ENCODE measurements at places on chromosomes 12 and 14.

GRCh38 chr12:12278899-12279298 lies 12.1 kb upstream of the LRP6 start:
- no peak overlapping the region for H3K27ac ChIP-seq
- no peaks in the 10 kb centered on the region for H3K36me3 ChIP-seq
- peaks cover 3% of the 10 kb centered on the region for H3K4me1 ChIP-seq
- DNase-seq = no peak

GRCh38 chr14:36509069-36509917 lies 10.7 kb downstream of the NKX2-1 start:
- H3K27ac ChIP-seq = no peak overlapping the region
- no peak overlapping the region for H3K4me3 ChIP-seq
- DNase-seq = peak; percentile 12
- H3K36me3 ChIP-seq = no peaks in the 10 kb centered on the region

GRCh38 chr14:52922656-52923055 lies 28.2 kb downstream of the FERMT2 start:
- H3K4me3 ChIP-seq = no peak overlapping the region
- peaks cover 14% of the 10 kb centered on the region for H3K36me3 ChIP-seq
- no peaks in the 10 kb centered on the region for H3K27me3 ChIP-seq

DNA sequence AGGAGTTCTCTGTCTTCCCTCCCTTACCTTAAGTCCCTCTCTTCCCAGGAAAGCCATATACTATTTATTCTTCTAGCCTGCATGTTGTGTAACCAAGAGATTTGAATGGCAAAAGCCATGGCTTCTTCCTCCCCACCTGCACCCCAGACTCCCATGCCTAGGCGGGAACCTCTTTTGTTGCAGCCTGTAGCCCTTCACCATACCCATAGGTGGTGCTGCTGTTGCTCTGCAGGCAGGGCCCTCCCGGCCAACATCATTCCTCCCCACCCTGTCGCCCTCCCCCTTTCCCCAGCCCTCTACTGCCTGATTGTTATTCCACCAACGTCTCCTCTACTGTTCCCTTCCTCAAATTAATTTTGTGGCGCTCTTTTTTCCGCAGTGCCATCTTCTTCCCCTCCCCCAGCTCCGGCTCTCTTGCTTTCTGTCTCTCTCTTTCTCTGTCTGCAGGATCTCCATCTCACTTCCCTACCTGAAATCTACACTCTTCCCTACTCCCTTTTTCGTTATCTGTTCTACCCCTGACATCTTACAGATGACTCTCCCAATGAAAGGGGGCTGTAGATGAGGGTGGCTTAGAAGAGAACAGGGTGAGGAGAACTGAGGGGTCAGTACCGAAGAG lies 13.8 kb downstream of the NGDN start:
- no peak overlapping the region for H3K4me3 ChIP-seq
- no peak overlapping the region for H3K27ac ChIP-seq
- peaks cover 39% of the 10 kb centered on the region for H3K36me3 ChIP-seq

DNA sequence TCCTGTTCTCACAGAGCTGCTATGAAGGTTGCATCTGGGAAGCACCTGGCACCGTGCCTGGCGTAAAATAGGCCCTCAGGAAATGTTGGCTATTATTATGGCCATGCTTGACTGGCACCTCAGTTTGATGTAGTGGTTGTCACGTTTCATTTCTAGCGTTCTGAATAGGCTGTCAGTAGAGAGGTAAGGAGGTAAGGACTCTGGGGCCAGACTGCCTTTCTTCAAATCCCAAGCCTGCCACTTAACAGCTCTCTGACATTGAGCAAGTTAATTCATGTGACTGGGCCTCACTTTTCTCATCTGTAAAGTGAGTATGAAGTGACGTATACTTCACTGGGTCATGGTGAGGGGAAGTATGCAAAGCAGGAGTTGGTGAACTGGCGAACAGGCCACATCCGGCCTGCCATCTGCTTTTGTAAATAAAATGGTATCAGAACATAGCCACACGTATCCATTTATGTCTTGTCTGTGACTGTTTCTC lies 196.2 kb downstream of the CACNA1C start:
- H3K27ac ChIP-seq = peak overlapping the region; percentile 93
- no peak overlapping the region for H3K4me3 ChIP-seq
- no peaks in the 10 kb centered on the region for H3K27me3 ChIP-seq
- no peaks in the 10 kb centered on the region for H3K36me3 ChIP-seq
- peak; percentile 63 for DNase-seq

GRCh38 chr12:12927211-12928079 lies 24.5 kb downstream of the GPRC5D start:
- DNase-seq = peak; percentile 66
- no peaks in the 10 kb centered on the region for H3K27me3 ChIP-seq
- no peak overlapping the region for H3K27ac ChIP-seq
- peak overlapping the region; percentile 56 for H3K4me3 ChIP-seq
- peaks cover 4% of the 10 kb centered on the region for H3K4me1 ChIP-seq
- no peaks in the 10 kb centered on the region for H3K36me3 ChIP-seq

Measured in SK-N-SH (cell line).